ENCODE measurements at places on chromosomes 5 and 9. TPM values are rescaled to one million over a fixed set of nuclear protein-coding genes. Genes with fewer than 3 reads are reported as not detected.

Gene PCDHA1
- 0.10 TPM for total RNA-seq

- no peak for DNase-seq
Observed at GRCh38 chr9:127841087-127841835, 13.2 kb downstream of the ENG start.

DNA sequence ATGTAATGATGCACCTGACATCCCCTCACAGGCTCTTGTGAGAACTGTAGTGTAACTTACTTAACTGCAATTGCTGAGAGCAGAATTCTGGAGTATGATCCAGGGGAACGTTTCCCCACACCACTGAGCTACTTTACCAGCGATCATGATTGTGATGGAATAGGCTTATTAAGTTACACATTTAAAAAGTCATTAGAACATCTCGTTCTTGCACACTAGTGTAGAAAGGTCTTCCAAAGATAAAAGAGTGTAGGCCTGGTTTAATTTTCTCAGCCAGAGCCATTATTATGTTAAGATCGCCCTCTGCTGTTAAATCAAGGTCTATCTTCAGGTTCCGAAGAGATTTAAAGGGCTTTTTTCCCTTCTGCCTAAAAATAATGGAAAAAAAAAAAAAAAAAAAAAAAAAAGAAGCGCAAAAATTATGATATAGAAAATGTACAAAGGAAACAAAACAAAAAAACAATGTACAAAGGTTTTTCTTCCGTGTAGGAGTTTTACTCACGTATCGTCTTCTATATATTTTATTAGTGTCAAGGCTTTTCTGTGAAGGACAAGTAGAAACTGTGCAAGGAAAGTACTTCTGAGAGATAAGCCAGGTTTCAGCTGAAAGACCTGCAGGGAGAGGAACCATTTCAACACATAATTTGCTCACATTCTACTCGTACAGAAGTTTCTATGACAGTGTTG is 18.6 kb upstream of the MOB3B start:
- DNase-seq, result peak; percentile 49

DNA sequence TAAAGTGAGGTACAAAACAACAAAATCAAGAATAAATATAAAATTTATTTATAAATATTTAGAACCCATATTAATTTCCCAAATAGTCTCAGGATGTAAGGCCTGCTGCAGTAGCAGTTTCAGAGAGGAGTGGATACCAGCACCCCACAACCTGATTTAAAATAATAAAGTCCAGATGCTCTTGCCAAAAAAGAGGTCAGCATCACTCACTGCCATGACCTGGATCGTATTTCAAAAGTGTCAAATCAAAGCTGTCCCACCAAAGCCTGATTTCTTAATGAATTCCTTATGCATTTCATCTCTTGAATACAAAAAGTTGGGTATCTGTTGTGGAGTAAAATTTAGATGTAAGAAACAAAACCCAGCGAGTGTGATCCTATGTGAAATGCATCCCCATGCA is 58.0 kb upstream of the ROR2 start:
- DNase-seq, result no peak

- DNase-seq, result no peak
Observed at GRCh38 chr9:135619599-135619886, 19.8 kb downstream of the GLT6D1 start.

Data from myocyte (in vitro differentiated cells).